Progenitor cell of endocrine pancreas (in vitro differentiated cells): ENCODE measurements at places on chromosomes 3 and 15. TPM values are rescaled to one million over a fixed set of nuclear protein-coding genes. Genes with fewer than 3 reads are reported as not detected.

The TNNC1 gene
- 3.3 and 3.6 TPM in 2 replicates for total RNA-seq

DNA sequence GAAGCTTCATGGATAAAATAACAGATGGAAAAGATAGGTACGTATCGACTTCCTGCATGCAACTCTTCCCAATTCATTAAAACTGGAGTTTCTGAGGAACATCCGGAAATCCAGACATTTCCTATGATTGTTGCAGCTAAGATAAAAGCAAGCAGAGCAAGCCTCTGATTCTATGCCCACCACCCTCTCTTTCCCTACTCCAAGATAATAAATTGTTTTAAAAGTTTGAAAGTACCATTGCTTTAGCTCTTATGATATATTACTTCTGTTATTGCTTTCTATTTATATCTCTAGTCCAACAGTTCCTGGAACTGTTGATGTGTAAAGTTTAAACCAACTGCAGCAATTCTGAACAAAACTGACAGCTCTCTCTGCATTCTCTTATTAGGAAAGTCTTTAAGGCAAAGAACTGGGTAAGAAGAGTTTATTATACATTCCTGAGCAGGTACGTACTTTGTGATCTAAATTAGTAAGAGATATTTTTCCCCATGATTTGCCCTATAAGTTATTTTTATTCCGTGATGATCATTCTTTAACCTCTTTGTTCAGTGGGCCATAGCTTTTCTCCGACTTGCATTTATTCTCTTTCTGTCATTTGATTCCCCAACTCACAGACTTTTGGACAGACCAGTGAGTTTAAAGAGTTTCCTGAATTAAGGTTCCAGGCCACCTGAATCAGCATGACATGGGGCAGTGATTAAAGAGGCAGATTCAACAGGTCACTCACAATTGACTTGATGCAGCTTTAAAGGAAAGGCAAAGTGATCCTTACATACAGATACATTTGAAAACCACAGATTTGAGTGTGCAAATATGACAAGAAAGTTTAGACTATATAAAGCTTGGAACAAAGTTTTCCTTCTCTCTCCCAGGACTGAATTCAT, 94.2 kb upstream of the THRB start:
- DNase-seq = no peak

DNA sequence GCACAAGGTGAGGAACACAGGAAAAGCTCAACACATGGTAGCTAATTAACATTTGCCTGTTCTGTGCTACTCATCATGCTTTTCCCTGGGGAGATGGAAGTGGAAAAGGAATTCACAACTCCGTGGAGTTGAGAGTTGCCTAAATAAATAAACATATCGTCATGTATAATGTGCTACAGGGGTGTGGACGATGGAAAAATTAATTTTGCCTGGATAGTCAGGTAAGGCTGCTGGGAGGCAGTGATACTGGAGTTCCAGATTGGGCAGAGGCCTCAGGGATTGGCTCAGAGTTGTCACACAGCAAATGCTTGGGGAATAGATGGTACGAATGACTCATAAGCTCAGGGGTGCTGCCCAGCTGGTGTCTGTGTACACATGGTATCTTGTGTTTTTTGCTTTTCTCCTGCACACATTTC, 3.1 kb upstream of the ABHD6 start:
- DNase-seq = no peak

- no peak for DNase-seq
Observed at GRCh38 chr15:77123854-77124253, 52.9 kb upstream of the TSPAN3 start.

DNA sequence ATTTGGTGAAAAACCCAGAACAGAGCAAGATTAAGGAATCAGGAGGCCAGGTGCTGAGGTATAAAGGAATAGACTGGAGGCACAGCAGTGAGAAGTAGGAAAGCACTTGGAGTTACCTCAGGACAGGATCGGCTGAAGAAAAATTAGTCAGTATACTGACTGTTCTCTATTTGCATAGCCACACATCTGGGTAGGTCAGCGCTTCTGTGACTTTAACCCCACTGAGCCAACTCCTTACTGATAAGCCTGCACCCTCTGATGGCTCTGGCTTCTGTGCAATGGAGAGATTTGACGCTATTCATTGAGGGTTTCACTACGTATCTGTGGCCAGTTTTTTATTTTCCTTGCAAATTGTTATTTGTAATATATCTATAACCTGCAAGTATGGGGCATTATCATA, 22.3 kb downstream of the MECOM start:
- no peak for DNase-seq

DNA sequence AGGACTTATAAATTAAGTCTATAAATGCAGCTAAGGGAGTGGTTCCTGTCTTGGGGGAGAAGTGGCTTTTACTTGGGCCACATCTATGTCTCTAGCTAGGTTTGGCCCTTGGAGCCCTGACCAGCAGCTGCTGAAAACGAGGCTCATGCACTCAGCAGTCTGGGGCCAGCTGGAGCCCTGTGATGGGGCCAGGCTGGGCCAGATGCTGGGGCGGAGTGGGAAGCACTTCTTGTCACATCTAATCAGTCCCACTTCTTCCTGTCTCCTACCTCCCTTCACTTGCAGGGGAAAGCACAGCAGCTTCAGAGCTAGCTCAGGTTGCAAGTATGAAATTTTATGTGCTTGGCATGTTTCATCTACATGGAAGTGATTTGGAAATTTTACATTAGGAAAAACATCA, 209.9 kb upstream of the ROPN1 start:
- DNase-seq = no peak

GRCh38 chr3:170985304-170985703, 41.2 kb downstream of the SLC2A2 start:
- DNase-seq = no peak

DNA sequence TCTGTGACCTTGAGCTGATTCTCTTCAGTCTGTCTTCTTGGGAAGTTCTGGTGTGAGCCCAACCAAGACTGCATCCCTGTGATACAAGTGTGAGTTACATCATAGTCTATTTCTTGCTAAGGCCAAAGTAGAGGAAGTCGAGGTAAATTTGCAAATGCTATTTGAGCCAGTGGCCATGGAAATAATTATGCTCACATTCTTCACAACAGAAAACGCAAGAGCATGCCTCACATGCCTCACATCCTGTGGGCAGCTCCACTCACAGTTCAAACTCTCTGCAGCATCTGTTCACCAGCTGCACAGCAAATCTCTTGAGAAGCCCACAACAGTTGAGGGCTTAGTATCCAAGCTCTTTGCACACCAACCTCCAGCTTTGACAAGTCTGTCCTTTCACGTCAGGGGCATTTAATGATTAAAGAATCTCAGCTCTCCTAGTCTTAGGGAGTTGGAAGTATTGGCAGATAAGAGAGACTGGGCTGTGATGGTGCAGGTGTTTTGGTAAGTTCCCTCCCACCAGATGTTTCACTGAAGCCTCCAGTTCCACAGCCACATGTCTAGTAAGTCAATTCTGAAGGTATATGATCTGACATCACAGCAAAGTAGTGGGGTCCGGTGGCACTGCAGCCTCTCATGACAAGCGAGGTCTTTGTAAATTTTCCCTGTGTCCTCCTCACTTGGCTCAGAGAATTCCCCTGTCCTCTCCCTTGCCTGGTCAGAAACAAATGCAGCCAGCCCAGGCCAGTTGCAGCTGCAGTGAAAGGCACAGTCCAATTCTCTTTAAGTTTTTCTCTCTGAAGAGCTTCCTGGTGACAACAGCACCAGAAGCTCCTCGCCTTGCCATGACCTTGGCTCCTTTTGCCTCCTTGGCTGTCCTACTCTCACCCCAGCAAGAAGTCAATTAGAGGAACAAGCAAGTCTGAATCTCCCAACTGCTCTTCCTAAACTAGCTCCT, 166.1 kb downstream of the SSR3 start:
- DNase-seq = no peak

GRCh38 chr3:183270344-183270743, 17.3 kb downstream of the B3GNT5 start:
- DNase-seq = no peak

DNA sequence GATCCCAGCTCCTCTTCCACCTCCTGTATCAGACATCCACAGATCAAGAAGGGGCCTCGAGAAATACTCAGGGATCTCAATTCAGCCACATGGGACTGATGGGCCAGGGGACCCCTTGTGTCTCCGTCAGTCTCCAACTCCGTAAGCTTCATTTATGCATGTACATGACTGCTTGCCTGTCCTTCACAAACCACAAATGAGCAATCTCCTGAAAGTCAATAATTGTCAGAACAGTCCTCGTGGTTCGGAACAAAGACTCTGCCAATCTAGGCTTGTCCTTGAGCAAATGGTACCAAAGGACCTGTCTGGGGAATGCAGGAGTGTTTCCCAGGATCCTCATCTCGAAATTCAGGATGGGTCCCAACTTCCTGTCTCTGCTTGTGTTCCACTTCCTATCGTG, 20.8 kb downstream of the SLC12A8 start:
- no peak for DNase-seq

GRCh38 chr15:66172324-66172980, 81.1 kb downstream of the MEGF11 start:
- no peak for DNase-seq

GRCh38 chr3:147269907-147270306, 136.4 kb downstream of the ZIC4 start:
- no peak for DNase-seq

DNA sequence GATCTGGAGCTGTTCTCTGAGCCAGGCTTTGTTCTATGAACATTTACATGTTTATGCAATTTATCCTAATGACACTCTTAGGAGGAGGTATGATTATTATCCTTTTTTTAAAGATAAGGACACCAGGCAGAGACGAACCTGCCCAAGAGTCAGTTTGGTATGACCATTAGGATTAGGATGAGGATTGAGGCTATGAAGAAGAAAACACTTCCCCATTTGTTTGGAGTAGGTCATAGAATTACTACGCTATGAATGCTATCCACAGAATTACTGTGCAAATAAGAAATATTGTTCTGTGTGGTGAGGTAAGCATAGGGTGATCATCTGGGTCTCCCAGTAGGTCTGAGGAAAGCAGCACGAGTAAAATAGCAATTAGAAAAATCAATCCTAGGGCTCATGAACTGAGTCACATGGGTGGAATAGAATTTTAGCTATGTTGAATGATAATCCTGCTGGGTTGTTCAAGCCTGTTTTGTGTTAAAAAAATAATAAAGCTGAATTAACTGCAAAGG, 23.9 kb downstream of the EIF4E3 start:
- DNase-seq = no peak

The ZXDC gene
- total RNA-seq = 40.0 and 40.5 TPM in 2 replicates

The LIPC gene
- 4.4 and 5.9 TPM in 2 replicates for total RNA-seq

The IL20RB gene
- 0.62 and 1.7 TPM in 2 replicates for total RNA-seq

GRCh38 chr3:63576846-63577245, 75.6 kb upstream of the SNTN start:
- DNase-seq = no peak

DNA sequence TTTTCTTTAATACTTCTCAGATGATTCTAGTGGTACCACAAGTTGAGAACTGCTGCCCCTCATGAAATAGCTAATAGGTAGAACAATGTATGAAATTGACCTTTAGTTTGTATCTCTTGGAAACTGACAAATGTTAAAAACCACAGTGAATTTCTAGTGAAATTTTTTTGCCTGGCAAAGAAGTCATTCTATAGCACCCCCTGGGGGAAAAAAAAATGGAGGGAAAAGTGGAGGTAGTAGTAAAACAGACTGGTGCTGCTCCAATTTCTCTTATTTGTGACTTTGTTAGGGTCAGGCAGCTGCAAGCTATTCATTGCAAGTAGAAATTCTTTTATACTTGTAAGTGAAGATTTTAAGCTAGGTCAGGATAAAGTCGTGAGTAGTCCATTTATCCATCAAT, 605.0 kb downstream of the NLGN1 start:
- DNase-seq = no peak

- DNase-seq = no peak
Observed at GRCh38 chr3:114223143-114223542, 14.2 kb downstream of the ZNF80 start.

DNA sequence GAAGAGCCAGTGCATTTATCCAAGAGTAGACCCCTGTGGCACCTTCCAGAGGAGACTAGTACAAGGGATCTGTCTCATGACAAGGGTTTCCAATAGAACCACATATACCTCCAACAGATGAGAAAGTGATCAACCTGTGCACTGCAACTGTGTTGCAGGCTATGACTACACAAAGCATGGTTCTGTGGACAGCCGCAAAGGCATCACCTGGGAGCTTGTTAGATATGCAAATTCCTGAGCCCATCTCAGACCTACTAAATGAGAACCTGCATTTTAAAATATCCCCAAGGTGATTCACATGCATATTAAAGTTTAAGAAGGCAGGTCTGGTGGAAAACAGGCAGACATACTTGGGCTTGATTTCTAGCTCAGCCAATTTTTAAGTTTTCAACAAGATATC, 368.7 kb downstream of the FOXP1 start:
- no peak for DNase-seq

DNA sequence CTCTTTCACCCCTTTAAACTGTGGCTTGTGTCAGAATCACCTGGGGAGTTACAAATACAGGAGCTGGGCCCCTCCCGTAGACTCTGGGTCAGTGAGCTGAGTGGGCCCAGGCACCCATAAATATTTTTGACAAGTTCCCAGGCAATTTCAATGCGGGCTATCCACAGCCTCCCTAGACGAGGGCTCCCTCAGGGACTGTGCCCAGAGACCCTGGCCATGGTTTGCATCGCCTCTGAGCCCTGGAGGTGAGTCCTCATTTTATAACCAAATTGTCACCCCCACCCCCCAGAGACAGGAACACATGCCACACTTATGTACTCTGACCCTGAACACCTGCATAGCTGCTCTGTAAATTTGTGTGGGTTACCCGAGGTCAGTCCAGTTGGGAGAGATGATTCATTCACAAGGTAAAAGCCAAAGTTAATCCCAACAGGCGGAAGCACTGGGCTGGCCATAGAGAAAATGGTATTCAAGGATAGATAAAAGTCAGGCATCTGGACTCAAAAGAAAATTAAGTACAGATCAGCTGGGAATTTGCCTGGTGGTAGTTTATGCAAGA, 146.5 kb upstream of the SLC6A11 start:
- DNase-seq = no peak

- DNase-seq = no peak
Observed at GRCh38 chr15:33773969-33774368, 194.3 kb upstream of the CHRM5 start.

GRCh38 chr3:186757214-186757613, 26.2 kb upstream of the EIF4A2 start:
- no peak for DNase-seq

The TP53BP1 gene
- 121 and 138 TPM in 2 replicates for total RNA-seq

DNA sequence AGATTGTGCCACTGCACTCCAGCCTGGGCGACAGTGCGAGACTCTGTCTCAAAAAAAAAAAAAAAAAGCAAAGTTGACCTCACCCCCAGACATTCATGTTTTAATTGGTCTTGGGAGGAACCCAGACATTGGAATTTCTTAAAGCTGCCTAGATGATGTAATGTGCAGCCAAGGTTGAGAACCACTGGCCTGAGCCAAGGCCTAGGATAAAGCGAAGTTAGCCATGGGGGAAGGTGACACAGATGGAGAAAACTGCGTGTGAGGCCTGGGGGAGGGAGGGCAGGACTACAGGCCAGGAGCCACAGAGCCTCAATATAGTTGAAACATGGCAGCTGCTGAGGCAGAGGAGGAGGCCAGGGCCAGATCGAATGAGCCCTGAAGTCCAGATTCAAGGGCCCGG, 21.0 kb downstream of the GLB1 start:
- no peak for DNase-seq
